ENCODE measurements at places on chromosomes 11 and 22.

GRCh38 chr11:112778091-112778876 lies 182.9 kb upstream of the NCAM1 start:
- no peak for DNase-seq

DNA sequence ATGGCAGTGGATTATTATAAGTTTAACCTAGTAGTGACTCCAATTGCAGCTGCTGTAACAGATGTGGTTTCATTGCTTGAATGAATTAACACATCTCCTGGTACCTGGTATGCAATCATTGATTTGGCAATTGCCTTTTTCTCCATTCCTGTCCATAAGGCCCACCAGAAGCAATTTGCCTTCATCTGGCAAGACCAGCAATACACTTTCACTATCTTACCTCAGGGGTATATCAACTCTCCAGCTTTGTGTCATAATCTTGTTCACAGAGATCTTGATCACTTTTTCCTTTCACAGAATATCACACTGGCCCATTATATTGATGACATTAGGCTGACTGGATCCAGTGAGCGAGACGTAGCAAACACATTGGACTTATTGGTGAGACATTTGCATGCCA lies 128.7 kb upstream of the ZC3H12C start:
- DNase-seq = no peak

GRCh38 chr11:77214557-77214956 lies 86.5 kb downstream of the MYO7A start:
- no peak for DNase-seq

GRCh38 chr22:28344918-28345703 lies 334.5 kb downstream of the TTC28 start:
- DNase-seq = no peak

DNA sequence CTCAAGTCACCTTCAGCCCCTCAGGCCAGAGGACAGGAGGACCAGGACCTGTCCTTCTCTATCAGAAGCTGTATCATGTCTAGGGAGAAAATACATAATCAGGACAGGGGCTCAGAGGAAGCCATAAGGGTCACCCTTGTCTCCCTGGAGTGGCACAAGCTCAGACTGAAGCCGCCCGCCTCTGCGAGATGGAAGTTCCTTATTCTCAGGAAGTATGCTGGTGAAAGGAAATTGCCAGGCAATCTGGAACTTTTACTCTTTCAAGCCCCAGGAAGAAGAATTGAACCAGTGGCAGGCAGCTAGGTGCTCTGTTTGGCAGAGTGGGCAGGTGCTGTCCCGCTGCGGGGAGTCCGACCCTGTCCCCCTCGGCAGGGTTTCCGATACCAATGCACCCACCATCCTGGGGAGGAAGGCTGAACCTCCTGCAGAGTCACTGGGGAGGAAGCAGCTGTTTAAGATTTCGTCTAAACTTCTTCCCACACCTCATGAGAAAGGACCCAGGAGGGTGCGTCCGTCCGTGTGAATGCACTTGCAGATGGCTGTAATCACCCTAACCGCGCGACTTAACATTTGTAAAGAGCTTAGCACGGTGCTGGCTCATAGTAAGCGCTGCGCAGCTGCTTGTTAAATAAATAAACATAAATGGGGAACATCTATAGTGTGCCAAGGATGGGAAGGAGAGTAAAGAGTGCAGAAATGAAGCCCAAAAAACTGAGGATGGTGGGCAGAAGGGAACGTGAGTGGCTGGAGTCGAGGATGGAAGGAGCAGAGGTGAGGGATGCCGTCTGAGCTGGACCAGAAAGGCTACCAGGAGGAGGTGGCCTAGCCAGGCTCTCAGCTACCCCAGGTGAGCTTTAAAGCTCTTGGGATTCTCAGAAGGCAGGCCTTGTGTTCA lies 5.0 kb upstream of the ANO1 start:
- DNase-seq = no peak

- DNase-seq = no peak
Measured at GRCh38 chr11:77309401-77310085, 8.1 kb upstream of the GDPD4 start.

DNA sequence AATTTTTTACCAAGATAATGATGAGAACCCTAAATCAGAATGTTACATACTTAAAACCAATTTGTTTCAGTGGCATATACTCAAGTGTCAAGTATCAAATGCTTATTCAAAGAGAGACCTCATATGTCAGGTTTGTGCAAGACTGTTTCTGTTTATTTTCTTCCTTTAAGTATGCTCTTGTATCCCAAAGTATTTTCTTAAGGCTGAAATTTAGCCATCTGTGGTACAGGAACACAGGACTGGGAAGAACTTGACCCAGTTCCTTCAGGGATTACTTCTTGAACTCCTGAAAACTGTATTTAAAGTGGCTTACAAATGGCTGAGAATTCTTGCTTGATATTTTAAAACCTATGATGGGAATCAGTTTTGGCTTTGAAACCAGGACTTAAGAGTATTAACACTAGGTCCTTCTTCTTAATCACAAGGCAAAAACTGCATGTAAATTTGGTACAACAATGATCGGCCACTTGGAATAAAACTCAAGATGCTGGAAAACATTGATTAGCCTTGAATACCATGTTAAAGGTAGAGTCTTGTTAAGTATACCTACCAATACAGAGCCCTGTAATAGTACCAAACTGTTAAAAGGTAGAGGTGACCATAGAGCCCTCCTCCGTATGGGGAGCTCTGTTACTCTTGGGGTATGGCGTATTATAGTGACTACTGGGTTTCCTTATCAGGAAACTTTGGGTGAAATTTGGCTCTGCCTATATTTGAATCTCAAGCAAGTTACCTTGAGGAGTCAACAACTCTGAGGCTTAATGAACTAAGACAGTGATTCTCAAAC lies 95.9 kb downstream of the BLID start:
- no peak for DNase-seq

DNA sequence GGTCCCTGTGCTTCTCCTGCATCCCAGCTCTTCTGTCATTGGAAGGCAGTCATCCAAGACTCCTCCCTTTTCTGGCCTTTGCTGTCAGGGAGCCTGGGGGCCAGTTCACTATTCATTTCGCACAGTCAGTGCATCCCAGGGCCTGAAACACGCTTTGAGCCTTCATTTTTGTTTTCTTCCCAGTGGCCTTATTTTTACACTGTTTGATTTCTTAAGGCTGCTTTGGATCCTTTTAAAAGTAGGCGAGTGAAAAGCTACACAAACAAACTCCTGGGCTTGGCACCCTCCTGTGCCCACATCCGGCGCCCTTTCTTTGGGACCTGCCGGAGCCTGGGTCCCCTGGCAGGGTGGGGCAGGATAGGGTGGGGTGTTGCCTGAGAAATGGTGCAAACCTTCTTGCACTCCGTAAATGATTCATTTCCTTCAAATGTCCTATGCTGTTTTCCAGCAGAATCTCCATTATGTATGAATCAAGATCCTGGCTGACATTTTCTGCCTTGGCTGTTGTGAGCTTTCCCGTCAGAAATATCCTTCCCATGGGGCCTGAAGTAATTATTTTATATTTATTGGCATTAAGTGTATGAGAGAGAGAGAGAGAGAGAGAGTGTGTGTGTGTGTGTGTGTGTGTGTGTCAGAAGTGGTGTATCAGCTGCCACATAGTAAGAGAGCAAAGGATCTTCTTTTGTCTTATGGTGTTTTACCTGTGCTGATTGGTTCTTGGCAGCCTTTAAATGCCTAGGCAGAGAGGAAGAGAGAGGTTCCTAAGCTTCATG lies 45.6 kb downstream of the BCR start:
- DNase-seq = no peak

GRCh38 chr11:127073621-127074020 lies 73.1 kb upstream of the KIRREL3 start:
- DNase-seq = no peak

GRCh38 chr22:20599117-20599516 lies 91.7 kb downstream of the MED15 start:
- DNase-seq = no peak

- DNase-seq = no peak
Measured at GRCh38 chr22:17264321-17265052, 45.3 kb upstream of the ADA2 start.

- no peak for DNase-seq
Measured at GRCh38 chr11:97140885-97141494, 751.2 kb downstream of the JRKL start.

GRCh38 chr11:107102692-107103477 lies 84.6 kb upstream of the GUCY1A2 start:
- DNase-seq = no peak

GRCh38 chr22:33923033-33923432 lies 2.8 kb upstream of the LARGE1 start:
- no peak for DNase-seq

DNA sequence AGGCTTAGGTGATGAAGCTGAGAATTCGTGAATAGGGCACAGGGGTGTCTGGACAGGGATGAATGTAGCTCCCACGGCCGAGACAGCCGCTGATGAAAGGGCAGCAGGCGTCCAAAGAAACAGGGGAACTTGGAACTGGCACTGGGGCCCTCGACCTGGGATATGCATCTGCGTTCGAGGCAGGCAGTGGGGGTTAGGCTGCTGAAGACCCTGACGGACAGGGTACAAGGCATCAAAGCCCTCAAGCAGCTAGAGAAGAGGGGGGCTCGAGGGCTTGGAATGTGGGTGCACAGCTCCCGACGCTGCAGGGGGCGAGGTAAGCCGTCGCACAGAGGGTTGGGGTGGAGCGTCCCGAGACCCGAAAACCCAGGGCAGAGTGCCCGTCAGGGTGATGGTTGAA lies 6.9 kb upstream of the SYT8 start:
- DNase-seq = no peak

DNA sequence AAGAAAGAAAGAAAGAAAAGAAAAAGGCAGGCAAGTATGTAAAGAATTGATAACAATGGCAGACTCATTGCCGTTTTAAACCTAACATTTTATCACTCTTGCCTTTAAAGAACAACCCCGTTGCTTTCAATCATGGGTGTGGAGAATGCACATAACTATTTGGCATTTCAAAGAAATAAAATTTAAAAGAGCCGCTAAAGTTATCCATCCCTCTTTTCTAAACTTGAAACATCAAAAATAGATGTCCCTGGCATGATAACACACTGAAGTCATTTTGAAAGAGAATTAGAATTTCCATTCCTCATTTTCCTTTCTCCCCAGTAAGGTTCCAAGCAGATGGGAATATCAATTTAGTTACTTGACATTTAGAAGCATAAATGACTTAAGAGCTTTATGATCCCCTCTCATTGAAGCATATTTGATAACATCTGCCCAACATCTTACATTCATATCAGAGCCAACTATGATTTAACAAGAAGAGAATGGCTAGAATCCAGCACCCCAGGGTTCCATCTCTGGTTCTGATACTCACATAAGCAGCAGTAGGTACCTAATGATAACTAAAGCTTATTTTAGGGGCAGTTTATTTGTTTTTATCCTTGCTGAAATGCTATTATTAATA lies 529.6 kb upstream of the LRRC4C start:
- DNase-seq = no peak

DNA sequence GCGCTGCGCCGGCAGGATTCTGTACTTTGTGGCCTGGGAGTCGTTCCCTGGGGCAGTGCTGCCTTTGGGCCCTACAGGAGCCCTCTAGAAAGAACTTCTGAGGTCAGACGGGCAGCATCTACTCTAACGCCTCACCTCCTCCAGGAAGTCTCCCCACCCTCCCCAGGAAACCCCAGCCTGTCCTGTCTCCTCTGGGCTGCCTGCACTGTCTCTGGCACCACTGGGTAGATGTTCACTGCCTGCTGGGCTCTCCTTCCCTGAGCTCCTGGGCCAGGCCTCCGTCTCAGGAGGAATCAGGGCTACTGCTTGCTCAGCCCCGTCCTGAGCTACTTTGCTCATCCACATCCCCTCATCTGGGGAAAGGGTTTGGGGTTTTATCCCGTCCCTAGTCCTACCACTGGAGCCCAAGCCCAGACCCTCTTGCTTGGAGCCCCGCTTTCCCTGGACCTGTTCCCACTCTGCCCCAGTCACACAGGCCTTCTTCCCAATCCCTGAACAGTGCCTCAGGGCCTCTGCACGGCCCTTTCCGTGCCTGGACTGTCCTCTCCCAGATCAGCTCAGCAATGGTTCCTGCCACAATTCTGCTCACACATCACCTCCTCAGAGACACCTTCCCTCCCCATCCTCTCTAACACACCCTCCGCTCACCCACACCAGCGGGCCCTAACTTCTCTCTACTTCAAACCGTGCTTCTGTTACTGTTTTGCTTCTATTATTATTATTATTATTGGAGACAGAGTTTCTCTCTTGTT lies 11.3 kb upstream of the TREH start:
- no peak for DNase-seq

DNA sequence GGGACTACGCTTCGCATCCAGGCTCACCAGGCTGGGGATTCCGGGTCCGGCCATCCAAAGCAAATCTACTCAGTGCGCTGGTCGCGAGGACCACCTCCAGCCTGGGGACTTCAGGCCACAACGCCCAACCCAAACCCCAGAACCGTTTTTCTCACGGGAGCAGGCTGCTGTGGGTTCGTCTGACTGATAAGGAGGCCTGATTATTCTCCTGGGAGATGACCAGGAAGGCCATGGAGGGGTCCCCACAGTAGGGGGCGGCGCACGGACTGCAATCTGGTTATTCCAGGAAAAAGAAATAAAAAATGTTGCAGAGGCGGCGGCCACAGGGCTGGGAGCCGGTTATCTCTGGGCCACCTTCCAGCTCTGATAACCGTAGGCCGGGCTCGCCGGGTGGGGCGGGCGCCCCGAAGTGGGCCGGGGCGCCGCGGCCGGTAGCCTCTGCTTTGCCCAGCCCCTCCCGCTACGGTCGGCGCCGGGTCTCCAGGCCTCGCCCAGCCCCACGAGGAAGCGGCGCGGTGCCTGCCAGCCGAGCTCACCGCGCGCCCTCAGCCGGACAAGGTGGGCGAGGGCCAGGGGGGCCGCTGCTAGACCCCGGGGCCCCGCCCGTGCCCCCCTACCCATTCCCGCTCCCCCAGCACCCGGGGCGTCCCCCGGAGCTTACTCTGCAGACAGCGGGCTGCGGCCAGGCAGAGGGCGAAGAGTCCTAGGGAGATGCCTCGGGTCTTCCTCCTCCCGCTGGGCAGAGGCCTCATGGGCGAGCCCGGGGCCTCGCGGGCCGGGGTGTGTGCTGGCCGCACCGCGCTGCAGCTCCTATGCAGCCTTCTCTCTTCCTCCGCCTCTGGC lies 446 bp downstream of the VSTM5 start:
- no peak for DNase-seq

DNA sequence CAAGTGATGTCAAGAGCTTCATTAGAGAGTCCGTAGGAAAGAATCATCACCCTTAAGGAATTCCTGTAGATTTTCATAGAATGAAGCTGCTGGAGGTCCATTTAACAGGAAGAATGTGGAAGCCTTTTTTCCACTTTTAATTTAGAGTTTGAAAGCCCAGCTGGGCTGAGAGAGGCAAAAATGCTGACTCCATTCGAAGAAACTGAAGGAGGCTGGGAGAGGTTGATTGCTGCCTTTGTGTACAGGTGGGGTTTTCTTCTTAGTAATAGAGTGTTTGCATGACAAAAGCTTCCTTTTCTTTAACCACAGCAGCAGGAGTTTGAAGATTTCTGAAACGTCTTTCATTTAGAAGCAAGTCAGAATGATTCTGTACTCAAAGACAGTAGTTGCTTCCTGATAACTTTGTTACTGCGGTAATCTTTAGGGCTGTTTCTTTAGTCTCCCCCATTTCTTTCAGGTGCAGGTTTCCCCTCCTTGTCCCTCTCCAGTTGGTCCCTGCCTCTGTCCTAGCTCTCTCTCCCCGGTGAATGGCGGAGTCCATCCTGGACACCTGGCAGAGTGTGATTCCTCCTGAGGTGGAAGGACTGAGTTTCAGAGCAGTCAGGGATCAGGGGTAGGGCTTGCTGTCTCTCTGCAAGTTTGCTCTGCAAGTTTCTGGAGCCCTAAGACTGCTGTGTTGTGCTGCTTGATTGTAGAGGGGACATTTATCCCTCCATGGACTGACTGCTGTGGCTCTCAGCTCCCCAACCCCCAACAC lies 166.2 kb downstream of the LDLRAD3 start:
- no peak for DNase-seq

GRCh38 chr11:45374653-45375059 lies 88.5 kb upstream of the SYT13 start:
- DNase-seq = no peak

Data from activated CD8-positive, alpha-beta memory T cell treated with anti-CD3 and anti-CD28 coated beads for 24 hours (primary cell).